ENCODE measurements at places on chromosomes 4 and X.

DNA sequence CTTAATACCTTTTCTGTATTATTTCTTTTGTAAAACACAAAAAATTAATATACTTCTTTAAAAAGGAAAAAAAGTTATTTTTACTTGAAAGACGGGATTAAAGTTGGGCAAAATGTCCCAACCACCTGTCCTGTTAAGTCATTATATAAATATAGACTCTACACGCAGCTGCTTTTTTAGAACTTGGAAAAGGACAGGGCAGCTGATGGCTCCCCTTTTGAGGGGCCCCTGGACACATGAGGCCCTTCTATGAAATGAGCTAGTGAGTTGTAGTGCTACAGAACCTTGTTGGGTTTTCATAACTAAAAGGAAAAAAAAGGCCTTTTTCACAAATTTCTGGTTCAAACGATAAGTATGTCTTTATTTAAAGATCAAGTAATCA, 600 bp upstream of the BEX2 start:
- DNase-seq: no peak

- DNase-seq: no peak
These were observed 80.0 kb downstream of the ARSJ start for GRCh38 chr4:113899271-113900070.

- no peak for DNase-seq
These were observed 43.9 kb downstream of the MBNL3 start for GRCh38 chrX:132444936-132445335.

DNA sequence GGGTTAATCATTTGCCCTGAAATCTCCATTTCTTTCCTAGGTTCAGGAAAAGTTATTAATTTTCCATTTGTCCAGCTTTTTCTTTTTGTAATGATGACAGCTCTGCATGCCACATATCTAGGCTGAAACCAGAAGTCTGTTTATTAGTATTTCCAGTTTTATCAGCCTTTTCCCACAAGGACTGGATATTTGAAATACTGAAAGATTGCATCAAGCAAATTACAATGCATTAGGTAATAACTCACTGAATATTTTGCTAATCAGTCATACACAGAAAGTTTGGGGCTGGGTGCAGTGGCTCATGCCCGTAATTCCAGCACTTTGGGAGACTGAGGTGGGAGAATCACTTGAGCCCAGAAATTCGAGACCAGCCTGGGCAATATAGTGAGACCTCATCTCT, 21.5 kb downstream of the SLC9A7 start:
- DNase-seq: no peak

- no peak for DNase-seq
These were observed 55.7 kb downstream of the ANTXR2 start for GRCh38 chr4:80017125-80017854.

DNA sequence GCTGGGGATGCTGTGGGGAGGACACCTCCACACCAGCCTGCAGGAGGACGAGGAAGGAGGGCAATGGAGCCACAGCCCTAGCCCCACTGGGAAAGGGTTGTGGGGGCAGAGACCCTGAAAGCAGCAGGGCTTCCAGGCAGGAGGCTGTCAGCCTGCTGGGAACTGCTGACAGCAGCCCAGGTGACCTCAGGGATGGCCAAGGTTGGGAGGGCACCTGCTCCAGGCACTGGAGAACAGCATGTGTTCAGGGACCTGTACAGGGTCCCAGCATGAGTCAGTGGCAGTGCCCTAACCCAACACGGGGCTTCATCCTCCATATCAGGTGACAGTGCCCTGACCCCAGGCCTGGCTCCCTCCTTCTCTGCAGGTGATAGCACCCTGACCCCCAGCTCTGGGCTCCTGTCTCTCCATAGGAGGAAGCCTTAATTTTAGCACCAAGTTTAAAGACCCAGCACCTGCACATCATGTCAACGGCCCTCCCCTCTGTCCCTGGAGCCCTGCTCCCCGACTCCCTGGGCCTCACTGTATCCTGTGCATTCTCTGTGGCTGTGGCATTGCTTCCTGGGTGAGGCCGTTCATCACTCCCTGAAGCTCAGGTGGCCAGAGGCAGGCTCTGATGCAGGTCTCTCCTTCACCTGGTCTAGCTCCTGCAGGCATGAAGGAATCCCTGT, 66.3 kb downstream of the CRMP1 start:
- DNase-seq: no peak

DNA sequence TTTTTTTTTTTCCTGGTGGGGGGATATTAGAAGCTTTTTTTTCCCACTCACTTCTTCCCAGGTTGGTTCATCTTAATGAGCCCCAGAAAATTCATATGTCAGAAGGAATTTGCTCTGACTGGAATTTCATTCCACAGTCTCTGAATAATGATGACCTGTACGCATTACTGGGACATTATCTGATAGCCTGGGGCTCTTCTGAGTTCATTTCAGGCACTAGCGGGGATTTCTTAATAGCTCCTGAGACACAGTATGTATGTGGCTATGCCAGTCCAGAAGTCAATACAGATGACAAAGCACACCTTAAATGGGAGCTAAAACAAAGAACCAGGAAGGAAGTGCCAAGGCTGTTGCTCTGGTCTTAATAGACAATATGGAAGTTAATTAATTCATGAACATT, 295.2 kb upstream of the IGFBP7 start:
- no peak for DNase-seq

DNA sequence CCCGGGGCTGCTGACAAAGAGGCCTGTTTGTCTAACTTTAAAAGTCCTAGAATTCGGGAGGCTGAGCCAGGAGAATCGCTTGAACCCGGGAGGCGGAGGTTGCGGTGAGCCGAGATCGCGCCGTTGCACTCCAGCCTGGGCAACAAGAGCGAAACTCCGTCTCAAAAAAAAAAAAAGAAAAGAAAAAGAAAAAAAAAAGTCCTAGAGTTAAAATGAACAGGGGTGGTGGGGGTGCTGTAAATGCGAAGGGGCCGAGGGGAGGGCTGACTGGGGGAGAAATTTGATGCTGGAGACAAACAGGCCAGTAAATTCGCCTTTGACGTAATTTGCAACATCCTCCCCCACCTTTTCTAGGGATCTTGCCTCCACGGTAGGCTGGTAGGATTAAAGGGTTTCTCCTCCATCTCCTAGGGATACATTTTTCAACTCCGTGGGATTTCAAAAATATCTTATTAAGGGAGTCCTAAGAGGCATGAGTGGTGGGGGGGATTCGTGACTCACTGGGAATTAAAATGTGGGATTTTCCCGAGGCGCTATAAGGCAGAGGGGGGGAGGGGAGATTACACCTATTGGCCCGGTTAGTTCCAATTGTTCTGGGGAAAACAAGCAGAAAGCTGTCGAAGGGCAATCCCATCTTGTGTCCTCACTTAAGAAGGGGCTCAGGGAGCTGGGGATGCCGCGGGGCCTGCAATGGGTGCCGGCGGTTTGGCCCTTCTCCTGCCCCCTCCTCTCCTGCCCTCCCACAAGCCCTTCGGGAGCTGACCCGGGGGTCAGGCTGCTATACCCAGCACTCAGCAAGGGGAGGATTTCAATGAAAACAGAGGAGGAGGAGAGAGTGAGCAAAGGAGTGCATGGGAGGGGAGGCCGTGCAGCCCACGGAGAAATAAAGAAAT, 3.0 kb upstream of the BCOR start:
- DNase-seq: no peak

GRCh38 chrX:110145311-110145710, 142.4 kb downstream of the TMEM164 start:
- no peak for DNase-seq

DNA sequence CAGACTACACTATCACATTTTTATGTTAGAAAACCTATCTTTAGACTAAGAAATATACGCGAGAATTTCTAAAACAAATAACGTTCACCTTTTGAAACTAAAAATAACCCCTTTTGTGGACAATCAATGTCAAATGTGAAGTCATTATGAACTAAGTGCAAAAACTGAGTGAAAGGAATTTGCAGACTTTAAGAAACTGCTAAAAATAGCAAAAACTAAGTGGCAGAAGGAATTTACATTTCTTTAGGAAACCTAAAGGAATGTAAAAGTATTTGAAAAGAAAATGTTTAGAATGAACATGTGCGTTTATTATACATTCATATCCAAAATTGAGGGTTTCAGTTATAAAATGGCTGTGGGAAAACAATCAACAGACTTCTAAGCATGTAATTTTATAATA, 58.3 kb downstream of the VEGFC start:
- no peak for DNase-seq

DNA sequence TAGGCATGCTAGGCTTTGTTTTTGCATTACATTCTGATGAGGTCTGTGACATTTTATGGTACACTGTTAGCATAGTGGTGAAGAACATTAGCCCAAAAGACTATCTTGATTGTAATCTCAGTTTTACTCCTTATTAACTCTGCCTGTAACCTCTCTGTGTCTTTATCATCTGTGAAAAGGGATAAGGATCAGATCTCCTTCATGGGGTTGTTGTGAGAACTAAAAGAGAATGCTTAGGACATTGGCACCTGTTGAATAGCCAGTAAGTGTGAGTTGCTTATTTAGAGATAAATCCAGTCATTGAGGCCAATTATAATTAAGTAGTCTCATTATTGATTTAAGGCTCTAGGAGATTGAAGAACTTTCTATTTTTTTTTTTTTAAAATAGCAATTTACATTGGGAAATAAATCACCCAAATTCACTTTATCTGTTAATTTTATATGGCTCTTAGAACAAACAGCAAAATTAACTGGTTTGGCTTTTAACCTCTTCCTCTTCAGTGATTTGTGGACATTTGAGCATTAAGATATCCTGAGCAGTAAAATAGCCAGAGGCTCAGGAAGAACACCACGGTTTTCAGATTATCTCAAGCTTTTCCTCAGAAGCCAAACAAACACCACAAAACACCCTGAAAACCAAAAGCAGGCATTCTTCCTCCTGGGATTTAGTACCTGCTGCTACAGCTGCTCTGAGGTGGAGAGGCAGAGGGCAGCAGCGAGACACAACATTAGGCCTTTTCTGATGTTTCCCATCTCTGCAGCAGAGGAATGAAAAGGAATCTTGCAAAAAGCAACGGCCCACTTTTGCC, 192.9 kb downstream of the ARHGAP10 start:
- DNase-seq: peak; percentile 48

- DNase-seq: no peak
These were observed 129.2 kb downstream of the MID1IP1 start for GRCh38 chrX:38930474-38930873.

GRCh38 chr4:7539659-7540058, 104.9 kb upstream of the PSAPL1 start:
- peak; percentile 73 for DNase-seq

GRCh38 chrX:38985375-38985774, 184.1 kb downstream of the MID1IP1 start:
- DNase-seq: no peak

GRCh38 chr4:110953191-110953590, 330.3 kb upstream of the PITX2 start:
- no peak for DNase-seq

DNA sequence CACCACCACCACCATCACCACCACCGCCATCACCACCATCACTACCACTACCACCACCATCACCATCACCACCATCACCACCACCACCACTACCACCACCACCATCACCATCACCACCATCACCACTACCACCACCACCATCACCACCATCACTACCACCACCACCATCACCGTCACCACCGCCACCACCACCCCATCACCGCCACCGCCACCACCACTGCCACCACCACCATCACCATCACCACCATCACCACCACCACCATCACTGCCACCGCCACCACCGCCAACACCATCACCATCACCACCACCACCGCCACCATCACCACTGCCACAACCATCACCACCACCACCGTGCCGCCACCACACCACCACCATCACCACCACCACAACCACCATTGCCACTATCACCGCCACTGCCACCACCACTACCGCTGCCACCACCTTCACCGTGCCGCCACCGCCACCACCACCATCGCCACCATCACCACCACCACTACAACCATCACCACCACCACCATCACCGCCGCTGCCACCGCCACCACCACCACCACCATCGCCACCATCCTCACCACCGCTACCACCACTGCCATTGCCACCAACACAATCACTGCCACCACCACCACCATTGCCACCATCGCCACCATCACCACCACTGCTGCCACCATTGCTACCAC, 1511.3 kb upstream of the AGA start:
- DNase-seq: no peak

GRCh38 chrX:155070975-155071693, at the start of the genes BRCC3, CMC4 and MTCP1:
Gene BRCC3, plus strand, starts transcription at chrX:155071508. Its CDS starts 20 bp downstream, at chrX:155071528.
Gene CMC4, minus strand, starts transcription at chrX:155071136. Its CDS starts 7,113 bp downstream, at chrX:155064023.
Gene MTCP1, minus strand, starts transcription at chrX:155071136. Its CDS starts 5,126 bp downstream, at chrX:155066010.
- DNase-seq: peak; percentile 75

GRCh38 chr4:136687118-136687517, 845.2 kb downstream of the PCDH18 start:
- DNase-seq: peak; percentile 14

GRCh38 chrX:108267557-108267956, 170.7 kb downstream of the COL4A6 start:
- no peak for DNase-seq

DNA sequence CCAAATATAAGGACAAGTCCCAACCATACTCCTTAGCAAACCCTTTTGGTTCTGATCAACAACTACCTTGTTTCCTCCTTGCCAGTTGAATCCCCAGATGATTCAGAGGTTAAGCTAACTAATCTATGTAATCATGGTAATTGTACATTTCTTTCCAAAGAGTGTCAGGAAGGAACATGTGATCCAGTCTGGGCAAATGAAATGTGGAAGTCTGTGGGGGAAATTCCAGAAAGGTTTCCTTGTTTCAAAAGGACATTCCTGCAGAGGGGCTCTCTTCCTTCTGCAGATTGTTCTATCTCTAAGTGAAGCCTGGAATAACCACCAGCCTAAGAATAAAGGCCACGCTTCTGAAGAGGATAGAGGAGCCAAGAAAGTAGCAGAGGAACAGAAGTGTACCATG, 7.0 kb downstream of the PRSS12 start:
- no peak for DNase-seq

DNA sequence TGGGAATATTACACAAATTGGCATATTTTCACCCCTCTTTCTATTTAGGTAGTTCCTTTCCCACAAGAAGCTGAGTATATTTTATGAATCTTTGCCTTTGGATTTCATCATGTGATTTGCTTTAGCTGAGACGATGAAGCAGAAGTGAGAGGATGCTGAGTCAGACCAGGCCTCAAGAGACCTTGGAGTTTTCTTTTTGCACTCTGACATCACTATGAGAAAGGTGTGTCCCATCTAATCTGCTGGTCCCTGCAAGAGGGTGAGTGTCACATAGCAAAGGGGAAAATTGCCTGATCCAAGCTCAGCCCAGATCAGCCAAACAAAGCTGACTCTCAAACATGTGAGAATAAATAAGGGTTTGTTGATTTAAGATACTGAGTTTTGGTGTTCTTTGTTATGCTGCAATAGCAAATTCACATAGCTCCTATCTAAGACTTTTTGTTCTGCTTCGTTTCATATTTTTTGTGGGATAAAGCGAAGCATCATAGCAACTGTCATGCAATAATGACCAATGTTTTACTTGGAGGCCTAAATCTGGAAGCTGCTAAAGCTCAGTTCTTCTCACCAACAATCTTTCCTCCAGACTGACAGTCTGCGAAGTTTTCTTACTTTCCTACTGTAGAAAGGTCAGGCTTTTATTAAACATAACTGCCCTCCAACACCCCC, 176.9 kb downstream of the PDHA2 start:
- no peak for DNase-seq

DNA sequence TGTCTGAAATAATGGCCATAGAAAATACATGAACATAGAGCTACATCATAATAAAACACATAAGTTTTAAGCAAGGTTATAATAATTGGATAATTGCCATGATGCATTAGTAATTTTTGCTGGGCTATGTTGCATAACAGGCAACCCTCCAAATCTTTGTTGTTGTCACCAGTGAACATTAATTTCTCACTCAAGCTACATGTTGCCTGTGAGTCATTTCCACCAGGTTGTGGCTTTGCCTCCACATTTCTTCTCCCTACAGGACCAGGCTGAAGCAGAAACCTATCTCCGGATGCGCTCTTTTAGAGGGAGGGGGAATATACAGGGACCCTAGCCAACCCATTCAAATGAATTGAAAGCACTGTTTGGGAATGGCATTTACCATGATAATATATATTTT, 347.7 kb downstream of the GABRG1 start:
- no peak for DNase-seq

- peak; percentile 53 for DNase-seq
These were observed 895 bp downstream of the USP51 start for GRCh38 chrX:55488593-55489313.

Measured in WTC11 (cell line).